ENCODE measurements at places on chromosomes 16 and 17.

DNA sequence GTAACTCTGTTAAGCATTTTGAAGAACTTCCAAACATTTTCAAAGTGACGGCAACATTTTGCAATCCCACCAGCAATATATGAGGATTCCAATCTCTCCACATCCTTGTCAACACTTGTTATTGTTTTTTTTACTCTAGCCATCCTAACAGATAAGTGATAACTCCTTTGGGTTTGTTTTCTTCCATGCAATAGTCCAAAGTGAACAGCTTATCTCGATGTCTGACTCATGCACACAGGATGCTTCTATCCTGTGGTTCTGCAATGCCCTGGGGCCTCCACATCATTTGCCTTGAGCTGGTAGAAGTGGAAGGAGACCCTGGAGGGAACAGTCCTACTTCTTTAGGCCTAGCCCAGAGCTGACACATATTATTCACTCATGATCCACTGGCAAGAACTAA, 13.0 kb downstream of the TLE7 start:
- no peak for DNase-seq

- no peak for DNase-seq
Measured at GRCh38 chr17:76248013-76248782, 7.9 kb upstream of the RNF157 start.

DNA sequence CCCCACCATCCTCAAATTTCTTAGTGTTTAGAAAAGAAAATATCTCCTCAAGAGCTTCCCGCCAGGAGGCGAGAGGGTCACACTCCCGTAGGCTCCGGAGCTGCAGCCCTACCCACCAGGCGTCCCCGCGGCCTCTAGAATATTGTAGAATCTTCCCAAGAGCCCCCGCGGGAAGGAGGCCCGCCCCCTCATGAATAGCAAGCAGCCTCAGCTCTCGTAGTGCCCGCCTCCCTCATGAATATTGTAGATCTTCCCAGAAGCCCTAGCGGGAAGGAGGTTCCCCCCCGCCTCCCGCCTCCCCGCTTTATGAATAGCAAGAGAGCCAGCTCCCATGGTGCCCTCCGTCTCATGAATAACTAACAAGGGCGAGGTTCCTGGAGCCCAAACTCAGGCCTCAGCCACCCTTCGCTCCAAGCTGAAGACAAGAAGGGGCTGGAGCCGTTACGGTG, at the start of gene FBXO47:
Gene FBXO47 (minus strand): TSS at position 114 of the 449 bp plus-strand sequence. CDS start 4,378 bp downstream, outside the sequence.
- DNase-seq: peak; percentile 51

DNA sequence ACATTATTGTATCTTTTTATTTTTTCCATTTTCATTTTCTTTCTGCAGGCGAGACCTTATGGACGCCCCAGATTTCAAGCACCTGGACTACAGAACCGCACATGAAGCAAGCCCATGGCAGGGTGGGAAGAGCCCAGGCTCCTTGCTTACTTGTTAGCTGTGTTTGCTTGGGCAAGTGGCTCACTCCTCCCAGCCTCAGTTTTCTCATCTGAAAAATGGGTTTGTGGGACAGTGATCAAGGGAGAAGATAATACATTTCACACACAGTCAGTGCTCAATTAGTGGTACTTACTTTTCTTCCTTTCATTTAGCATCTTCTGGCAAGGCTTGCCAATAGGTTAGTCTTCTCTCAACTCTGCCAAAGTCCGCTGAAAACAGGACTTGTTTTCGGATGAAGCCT, 117.5 kb downstream of the IRX3 start:
- DNase-seq: no peak

- no peak for DNase-seq
Measured at GRCh38 chr17:8479431-8479947, 43.8 kb downstream of the NDEL1 start.

GRCh38 chr17:41906465-41907184, 12.1 kb downstream of the ACLY start:
- no peak for DNase-seq

DNA sequence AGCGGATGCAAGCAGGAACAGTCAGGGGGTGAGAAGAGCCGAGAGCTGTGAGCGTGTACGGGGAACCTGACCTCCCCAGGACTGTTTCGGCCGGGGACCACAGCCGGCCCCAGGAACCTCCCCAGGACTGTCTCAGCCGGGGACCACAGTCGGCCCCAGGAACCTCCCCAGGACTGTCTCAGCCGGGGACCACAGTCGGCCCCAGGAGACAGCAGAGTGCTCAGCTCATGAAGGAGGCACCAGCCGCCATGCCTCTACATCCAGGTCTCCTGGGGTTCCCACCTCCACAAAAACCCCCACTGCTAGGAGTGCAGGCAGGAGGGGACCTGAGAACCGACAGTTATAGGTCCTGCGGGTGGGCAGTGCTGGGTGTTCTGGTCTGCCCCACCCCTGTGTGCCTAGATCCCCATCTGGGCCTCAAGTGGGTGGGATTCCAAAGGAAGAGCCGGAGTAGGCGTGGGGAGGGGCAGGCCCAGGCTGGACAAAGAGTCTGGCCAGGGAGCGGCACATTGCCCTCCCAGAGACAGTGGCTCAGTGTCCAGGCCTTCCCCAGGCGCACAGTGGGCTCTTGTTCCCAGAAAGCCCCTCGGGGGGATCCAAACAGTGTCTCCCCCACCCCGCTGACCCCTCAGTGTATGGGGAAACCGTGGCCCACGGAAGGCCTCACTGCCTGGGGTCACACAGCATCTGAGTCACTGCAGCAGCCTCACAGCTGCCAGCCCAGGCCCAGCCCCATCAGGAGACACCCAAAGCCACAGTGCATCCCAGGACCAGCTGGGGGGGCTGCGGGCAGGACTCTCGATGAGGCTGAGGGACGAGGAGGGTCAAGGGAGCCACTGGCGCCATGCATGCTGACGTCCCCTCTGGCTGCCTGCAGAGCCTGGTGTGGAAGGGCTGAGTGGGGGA, 4.3 kb downstream of the RHBDF1 start:
- DNase-seq: no peak

GRCh38 chr16:88926374-88926990, 50.5 kb downstream of the CBFA2T3 start:
- no peak for DNase-seq

- DNase-seq: no peak
Measured at GRCh38 chr17:47670064-47670463, 20.3 kb downstream of the KPNB1 start.

GRCh38 chr17:17127730-17128291, 78.3 kb downstream of the PLD6 start:
- DNase-seq: no peak

DNA sequence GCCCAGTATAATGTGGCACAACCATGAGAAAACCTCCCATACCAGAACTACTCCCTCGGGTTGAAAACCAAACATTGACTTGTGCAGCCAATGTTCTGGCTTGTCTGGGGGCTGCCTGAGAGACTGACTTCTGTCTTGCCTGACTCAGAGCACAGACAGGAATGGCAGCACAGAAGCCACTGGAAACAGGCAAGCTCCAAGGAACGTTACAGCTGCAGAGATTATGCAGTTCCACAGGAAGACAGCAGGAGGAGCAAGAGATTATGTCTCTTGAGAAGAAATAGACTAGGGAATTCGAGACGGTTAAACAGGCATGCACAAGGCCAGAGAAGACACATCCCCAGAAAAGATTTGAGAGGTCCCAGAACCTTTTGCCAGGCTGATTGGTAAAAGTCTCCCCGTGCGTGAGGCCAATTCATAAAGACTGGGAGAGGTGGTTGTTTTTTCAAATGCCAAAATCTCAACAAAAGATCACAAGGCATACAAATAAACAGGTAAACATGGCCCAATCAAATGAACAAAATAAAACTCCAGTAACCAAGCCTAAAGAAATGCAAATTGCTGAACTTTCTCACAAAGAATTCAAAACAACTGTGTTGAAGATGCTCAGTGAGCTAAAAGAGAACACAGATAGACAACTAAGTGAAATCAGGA, 90.6 kb upstream of the CDH5 start:
- no peak for DNase-seq

GRCh38 chr17:82161216-82161615, 51.4 kb downstream of the CCDC57 start:
- DNase-seq: no peak

DNA sequence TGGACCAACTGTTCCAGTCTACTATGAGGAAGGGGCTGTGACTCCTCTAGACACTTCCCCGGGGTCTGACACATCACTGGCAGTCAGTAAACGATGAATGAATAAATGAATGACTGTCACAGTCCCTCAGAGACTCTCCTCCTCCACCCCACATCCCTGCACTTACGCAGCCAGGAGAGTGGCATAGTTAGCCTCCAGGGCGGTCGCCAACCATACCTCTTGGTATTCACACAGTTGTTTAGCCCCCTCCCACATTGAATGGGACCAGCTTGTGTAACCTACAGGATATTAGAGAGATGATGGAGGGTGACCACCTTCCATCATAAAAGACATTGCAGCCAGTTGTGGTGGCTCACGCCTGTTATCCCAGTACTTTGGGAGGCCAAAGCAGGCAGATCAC, 25.7 kb downstream of the UBALD1 start:
- no peak for DNase-seq

- no peak for DNase-seq
Measured at GRCh38 chr17:33929181-33929724, 325.8 kb upstream of the CCL2 start.

DNA sequence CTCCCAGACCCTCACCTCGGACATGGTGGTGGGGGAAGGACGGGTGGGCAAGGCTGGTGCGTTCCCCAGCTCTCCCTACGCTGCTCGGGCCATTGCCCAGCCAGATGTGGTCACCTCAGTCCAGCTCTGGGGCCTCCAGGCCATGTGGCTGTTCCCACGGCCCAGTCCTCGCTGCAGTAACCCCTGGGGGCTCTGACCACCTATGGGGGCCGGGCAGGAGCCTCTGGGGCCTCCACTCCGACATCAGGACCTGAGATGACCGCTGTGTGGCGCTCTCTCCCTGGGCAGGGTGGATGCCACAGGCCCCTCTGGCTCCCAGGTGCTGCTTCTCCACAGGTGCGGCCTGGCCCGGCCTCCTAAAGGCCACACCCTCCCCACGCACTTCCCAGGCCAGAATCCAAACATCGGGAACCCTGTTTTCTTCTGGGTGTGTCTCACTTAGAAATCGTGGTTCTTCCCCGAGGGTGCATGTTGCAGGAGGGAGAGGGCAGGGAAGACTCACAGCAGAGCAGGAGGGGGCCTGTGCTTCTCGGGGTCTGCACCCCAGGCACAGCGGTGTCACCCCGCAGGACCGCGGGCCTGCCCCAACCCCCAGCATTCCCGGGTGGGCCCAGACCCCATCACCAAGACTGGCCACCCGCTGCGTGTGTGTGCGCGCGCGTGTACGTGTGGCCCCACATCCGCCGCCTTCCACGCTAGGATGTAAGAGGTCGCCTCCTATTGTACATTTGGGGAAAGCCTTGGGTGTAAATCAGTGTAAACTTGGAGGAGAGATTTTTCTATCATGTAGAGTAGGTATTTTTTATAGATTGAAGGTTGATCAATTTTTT, 5.9 kb upstream of the CAPN15 start:
- DNase-seq: no peak

GRCh38 chr17:75979705-75980187, 706 bp downstream of the TEN1 start:
- no peak for DNase-seq

GRCh38 chr17:21288571-21289017, 4.1 kb downstream of the MAP2K3 start:
- no peak for DNase-seq

GRCh38 chr17:31414550-31414918, 23.1 kb downstream of the RAB11FIP4 start:
- DNase-seq: no peak

- no peak for DNase-seq
Measured at GRCh38 chr17:79626156-79626890, 15.5 kb upstream of the RBFOX3 start.

GRCh38 chr16:49849754-49850108, 6.2 kb downstream of the ZNF423 start:
- no peak for DNase-seq

DNA sequence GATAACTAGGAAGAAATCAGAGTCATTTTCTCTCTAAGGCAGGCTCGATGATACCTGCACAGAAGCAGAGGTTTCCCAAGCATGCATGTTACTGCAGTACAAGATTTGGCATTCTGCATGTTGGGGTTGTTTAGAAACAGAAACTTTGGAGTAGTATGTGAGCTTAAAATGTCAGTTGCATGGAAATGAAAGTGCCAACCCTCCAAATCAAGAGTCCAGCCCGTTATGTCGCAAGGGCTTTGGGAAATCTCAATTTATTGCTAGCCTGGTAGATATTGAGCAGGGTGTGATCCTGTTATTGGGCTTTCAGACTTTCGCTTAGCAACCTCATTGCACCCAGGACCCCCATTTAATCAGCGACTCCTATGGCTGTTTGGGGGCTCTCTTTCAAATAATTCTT, 490.8 kb downstream of the MAF start:
- DNase-seq: no peak

GRCh38 chr17:77701996-77702395, 256.5 kb upstream of the TNRC6C start:
- no peak for DNase-seq

DNA sequence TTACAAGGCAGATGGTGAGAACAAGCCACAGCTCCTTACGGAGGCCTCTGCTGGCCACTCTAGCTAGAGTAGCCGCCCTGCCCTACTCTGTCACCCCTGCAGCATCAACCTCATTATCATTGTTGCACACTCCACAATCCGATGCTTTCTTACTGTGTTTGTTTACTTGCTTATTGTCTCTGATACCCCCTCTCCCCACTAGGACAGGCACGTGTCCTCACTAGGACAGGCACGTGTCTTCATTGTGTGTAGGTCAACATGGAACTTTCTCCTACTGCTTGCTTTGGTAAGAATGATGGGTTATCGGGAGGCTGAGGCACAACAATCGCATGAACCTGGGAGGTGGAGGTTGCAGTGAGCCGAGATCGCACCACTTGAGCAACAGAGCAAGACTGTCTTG, 63.9 kb downstream of the KNOP1 start:
- DNase-seq: no peak

DNA sequence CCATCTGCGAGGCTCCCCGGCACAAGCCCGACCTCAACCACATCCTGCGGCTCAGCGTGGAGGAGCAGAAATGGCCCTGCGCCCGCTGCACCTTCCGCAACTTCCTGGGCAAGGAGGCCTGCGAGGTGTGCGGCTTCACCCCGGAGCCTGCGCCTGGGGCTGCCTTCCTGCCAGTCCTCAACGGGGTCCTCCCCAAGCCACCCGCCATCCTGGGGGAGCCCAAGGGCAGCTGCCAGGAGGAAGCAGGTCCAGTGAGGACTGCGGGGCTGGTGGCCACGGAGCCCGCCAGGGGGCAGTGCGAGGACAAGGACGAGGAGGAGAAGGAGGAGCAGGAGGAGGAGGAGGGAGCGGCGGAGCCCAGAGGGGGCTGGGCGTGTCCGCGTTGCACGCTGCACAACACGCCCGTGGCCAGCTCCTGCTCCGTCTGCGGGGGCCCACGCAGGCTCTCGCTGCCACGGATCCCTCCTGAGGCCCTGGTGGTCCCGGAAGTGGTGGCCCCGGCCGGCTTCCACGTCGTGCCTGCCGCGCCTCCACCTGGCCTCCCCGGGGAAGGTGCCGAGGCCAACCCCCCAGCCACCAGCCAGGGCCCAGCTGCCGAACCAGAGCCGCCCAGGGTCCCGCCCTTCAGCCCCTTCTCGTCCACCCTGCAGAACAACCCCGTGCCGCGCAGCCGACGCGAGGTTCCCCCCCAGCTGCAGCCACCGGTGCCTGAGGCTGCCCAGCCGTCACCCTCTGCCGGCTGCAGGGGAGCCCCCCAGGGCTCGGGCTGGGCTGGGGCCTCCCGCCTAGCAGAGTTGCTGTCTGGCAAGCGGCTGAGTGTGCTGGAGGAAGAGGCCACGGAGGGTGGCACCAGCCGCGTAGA, 13.1 kb upstream of the PRR35 start:
- DNase-seq: no peak

GRCh38 chr17:79065105-79065670, 9.4 kb upstream of the ENGASE start:
- peak; percentile 21 for DNase-seq

All from stimulated activated CD4-positive, alpha-beta T cell treated with anti-CD3 and anti-CD28 coated beads, Interleukin-12 subunit alpha, Interleukin-12 subunit beta, amount 100 ng/mL, for 24 hours (primary cell).